Activated T-cell treated with anti-CD3 and anti-CD28 coated beads, Interleukin-2, amount 50 U/mL, for 24 hours (primary cell): ENCODE measurements at places on chromosomes 5 and 9.

DNA sequence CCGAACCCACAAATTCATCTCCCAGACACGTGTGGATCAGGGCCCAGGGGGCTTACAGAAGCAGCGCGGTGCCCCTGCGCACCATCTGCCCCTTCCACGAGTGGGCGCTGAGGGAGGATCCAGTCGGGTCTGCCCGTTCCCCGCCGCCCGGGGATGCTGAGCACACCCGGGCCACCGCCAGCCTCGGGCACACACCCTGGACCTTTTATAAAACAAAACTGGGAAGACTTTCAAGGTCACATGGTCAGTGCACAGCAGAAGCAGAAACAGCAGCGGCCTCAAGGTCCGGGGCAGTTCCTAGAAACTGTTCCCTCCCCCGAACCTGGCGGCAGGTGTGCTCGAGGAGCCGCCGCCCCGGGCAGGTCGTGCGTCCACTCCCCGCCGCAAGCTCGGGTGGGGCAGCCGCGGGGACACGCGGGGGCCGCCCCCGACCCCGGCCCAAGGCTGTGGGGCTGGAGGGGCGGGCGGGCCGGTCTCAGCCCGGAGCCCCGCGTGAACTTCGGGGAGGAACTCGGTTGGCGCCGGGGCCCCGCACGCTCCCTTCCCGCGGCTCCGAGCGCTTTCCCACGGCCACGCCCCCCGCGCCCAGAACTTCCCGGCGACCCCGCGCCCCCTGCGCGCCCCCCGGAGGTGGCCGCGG is 633 bp upstream of the PPP1R26 start:
- peak overlapping the region; percentile 78 for H3K4me3 ChIP-seq
- H3K36me3 ChIP-seq = no peaks in the 10 kb centered on the region
- peak overlapping the region; percentile 64 for H3K27ac ChIP-seq
- peaks cover 68% of the 10 kb centered on the region for H3K27me3 ChIP-seq
- peaks cover 4% of the 10 kb centered on the region for H3K4me1 ChIP-seq

DNA sequence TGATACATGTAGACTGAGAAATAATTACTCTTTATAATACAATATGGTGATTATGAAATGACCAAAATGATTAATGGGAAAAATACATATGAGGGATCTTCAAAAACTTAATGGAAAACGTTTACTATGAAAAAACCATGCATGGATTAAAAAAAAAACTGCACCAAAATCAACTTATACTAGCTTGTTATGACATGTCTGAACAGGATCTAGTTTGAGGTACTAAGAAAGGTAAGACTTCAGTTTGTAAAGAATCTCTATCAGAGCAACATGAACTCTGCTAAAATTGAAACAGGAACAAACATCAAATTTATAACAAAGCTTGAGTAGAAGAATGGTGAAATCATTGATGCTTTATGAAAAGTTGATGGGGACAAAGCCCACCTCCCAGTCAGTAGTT is 178.0 kb downstream of the SLIT3 start:
- peaks cover 3% of the 10 kb centered on the region for H3K27me3 ChIP-seq
- H3K36me3 ChIP-seq = no peaks in the 10 kb centered on the region
- no peak overlapping the region for H3K27ac ChIP-seq
- no peak for DNase-seq
- no peaks in the 10 kb centered on the region for H3K4me1 ChIP-seq

DNA sequence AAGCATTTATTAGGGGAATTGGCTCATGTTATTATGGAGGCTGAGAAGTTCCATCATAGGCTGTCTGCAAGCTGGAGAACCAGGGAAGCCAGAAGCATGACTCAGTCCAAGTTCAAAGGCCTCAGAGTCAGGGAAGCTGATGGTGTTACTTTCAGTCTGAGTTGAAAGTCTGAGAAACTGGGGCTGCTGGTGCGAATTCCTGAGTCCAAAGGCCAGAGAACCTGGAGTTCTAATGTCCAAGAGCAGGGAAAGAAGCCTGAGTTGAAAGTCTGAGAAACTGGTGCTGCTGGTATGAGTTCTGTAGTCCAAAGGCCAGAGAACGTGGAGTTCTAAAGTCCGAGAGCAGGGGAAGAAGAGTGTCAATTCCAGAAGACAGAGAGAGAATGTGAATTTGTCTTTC is 641.1 kb downstream of the ISL1 start:
- no peaks in the 10 kb centered on the region for H3K36me3 ChIP-seq
- no peaks in the 10 kb centered on the region for H3K27me3 ChIP-seq
- H3K27ac ChIP-seq = no peak overlapping the region
- no peak for DNase-seq
- H3K4me3 ChIP-seq = no peak overlapping the region
- no peaks in the 10 kb centered on the region for H3K4me1 ChIP-seq

DNA sequence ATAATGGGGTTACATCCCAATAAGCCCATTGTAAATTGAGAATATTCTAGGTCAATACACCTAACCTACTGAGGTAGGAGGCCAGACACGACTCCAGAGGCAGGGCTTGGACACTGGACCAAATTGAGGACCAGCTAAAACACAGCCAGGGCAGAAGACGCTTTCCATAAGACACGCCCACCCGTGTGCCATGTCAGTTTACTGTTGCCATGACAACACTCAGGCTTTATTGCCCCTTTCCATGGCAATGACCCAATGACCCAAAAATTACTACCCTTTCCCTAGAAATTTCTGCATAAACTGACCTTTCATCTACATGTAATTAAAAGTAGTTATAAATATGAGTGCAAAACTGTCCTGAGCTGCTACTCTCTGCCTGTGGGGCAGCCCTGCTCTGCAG is 31.5 kb downstream of the SLC22A4 start:
- H3K27ac ChIP-seq = no peak overlapping the region
- no peak overlapping the region for H3K4me3 ChIP-seq
- no peaks in the 10 kb centered on the region for H3K4me1 ChIP-seq
- no peak for DNase-seq

- no peaks in the 10 kb centered on the region for H3K36me3 ChIP-seq
- no peak overlapping the region for H3K27ac ChIP-seq
- peaks cover 33% of the 10 kb centered on the region for H3K27me3 ChIP-seq
- no peak for DNase-seq
Observed at GRCh38 chr9:73011956-73012355, 59.1 kb upstream of the ALDH1A1 start.
